ENCODE measurements at places on chromosomes 4 and X.

- no peak for DNase-seq
Measured at GRCh38 chr4:7195141-7195515, 2.8 kb downstream of the SORCS2 start.

DNA sequence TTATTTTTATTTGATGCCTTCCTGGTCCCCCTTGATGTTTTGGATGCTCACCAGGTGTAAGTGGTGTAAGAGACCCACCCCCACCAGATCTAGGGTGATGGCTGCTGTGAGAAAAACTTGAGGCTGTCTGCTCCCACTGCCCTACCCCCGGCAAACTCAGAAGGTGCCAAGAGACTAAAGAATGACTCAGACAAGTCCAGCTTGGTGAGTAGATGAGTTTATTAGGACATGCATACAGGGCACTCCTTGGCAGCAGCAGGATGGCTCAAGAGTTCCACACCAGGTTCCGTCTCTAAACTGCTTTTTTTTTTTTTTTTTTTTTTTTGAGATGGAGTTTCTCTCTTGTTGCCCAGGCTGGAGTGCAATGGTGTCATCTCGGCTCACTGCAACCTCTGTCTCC lies 84.0 kb upstream of the HPF1 start:
- no peak for DNase-seq

DNA sequence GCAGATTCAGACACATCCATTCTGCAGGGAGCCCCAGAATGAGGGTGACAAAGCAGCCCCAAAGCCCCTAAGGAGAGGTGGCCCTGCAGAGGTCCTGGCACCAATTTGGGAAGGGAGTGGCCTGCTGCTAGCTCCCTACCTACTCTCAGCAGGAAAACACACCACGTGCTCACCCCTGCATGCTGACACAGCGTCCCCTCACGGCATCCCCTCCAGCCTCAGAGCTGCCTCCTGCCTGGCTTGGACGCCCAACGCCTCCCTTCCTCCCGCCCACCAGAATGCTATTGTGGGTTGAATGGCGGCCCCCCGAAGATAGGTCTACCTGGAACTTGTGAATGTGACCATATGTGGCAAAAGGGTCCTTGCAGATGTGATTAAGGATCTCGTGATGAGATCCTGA lies 28.8 kb downstream of the ZFYVE28 start:
- DNase-seq = no peak

GRCh38 chr4:87112063-87112462 lies 108.4 kb downstream of the KLHL8 start:
- DNase-seq = no peak

Data from stimulated activated CD4-positive, alpha-beta T cell treated with anti-CD3 and anti-CD28 coated beads, Interleukin-4, amount 100 ng/mL, for 48 hours (primary cell).